ENCODE measurements at places on chromosomes 13 and 19. TPM values are rescaled to one million over a fixed set of nuclear protein-coding genes. Genes with fewer than 3 reads are reported as not detected.

DNA sequence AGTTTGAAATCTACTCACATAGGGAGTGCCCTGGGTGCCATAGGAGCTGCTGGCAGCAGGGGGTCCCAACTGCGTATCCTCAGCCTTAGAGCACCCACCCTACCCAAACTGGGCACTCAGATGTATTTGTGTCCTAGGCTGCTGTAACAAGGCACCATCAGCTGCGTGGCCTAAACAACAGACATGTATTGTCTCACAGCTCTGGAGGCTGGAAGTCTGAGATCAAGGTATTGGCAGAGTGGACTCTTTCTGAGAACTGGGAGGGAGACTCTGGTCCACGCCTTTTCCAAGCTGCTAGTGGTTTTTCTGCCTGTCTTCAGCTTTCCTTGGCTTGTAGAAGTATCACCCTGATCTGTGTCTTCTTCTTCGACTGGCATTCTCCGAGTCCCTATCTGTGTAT lies 83.6 kb downstream of the FGF14 start:
- DNase-seq: no peak

The DAND5 gene
- not detected for total RNA-seq

- no peak for DNase-seq
Observed at GRCh38 chr13:73676550-73677047, 457.6 kb downstream of the KLF12 start.

The LHB gene
- not detected for total RNA-seq

GRCh38 chr13:40776681-40777165 lies 5.7 kb upstream of the MRPS31 start:
- peak; percentile 52 for DNase-seq

DNA sequence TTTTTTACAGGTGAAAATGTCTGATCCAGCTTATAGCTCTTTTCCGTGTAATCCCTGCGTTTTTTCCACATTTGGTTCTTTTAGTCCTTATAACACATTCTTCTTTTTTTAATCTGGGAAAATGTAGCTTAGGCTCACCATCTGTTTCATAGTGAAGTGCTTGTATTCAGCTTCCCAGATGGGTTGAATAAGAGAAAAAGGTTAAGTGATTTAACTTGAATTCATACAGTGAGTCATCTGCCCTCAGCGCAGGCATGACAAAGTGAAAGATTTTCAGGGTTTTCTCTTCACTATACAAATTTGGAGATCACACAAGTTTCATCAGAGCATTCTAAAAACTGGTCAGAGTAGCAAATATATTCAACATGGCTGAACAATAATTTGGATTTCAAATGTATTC lies 224.8 kb downstream of the SPRY2 start:
- DNase-seq: peak; percentile 57

GRCh38 chr13:111120422-111120821 lies 5.3 kb downstream of the ARHGEF7 start:
- DNase-seq: no peak

GRCh38 chr13:97542102-97542685 lies 108.2 kb downstream of the RAP2A start:
- no peak for DNase-seq

DNA sequence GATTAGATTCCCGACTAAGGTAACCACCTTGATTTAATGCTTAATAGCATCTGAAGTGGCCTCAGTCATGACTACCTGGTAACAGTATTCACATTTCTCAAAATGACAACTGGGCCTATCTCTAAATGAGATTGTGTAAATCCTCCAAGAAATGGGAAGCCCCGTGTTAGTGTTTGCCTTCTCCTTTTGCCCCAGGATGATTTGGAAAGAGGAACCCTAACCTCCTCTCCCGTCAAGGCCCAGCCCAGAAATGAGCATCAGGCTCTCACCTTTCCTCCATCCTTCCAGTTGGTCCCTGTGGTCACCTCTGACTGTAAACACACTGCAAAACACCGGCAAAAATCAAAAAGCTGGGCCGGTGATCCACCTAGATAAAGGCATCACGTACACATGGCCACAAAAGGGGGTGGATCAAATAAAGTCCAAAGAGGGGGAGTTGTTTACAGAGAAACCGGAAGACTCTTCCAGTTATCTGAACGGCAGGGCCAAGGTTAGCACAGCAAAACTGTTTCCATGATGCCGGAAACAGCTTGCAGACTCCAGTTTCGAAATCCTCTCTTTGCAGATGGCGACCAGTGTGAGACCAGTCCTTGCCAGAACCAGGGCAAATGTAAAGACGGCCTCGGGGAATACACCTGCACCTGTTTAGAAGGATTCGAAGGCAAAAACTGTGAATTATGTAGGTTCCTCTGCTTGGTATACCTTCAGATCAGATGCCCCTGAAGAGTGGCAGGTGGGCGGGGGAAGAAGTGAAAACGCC lies 16.4 kb downstream of the F10 start:
- peak; percentile 33 for DNase-seq

DNA sequence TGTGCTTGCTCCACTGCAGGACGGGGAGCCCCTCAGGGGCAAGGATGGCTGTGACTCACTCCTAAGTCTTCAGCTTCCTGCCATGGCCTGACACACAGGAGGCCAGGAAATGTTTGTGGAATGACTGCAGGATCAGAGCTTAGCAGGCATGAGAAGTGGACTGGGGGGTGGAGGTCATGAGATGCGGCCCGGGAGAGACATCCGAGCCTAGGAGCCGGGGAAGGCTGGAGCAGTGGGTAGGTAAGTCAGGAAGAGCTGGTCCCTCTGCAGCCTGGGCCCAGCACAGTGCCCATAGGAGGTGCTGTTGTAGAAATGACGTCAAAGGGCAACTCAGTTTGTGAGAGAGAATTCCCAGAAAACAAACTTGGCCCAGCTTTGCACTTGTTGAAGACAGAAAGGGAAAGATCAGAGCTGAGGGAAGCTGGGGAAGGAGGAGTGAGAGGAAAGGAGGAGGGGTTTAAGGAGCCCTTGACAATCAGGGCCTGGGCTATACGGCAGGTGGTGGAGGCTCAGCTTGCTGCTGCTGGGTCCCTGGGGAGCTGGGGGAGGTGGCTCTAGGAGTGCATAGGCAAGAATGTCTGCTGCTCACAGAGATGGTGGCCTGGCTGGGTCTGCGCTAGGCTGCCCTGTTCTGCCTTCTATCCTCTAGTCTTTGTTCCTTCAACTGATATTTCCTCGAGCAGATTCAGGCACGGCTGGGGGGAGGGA lies 18.5 kb downstream of the POU2F2 start:
- DNase-seq: peak; percentile 90
